ENCODE measurements at places on chromosomes 11 and 22. TPM values are rescaled to one million over a fixed set of nuclear protein-coding genes. Genes with fewer than 3 reads are reported as not detected.
A peak's percentile ranks its signal among the peaks of the same experiment; 100 is the strongest.

GRCh38 chr22:39128508-39128907 lies 24.0 kb downstream of the CBX7 start:
- DNase-seq = no peak

- no peak for DNase-seq
Observed at GRCh38 chr22:48923996-48924395, 903.7 kb downstream of the BRD1 start.

DNA sequence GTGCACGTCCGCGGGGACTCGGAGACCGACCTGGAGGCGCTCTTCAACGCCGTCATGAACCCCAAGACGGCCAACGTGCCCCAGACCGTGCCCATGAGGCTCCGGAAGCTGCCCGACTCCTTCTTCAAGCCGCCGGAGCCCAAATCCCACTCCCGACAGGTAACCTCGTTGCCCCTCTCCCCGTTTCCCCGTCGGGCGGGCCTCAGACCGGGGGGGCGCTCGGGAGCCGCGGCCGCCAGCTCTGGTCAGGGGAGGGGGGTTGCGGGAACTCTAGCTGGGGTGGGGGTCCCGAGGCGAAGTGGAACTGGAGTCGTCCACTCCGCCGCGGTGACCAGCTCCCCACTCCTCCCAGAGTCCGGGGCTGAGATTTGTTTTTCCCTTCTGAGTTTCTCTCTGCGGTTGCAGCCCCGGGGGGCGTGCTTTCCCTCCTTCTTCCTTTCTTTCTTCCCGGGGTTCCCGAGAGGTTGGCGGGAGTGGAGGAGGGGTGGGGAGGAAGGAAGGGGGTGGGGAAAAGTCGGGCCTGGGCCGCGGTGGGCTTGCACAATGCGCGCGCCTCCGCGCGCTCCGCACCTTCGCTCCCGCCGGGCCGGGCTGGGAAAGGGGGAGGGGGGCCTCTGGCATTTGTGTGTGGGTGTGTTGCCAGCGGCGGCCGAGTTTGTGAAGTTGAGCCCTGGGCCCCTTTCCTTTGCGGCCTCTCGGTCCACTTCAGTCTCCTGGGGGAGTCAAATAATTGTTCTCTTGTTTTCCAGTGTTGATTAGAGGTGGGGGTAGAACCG lies 952 bp downstream of the YAP1 start:
- DNase-seq = peak; percentile 66

GRCh38 chr11:67407688-67408163 lies 3.8 kb downstream of the TBC1D10C start:
- DNase-seq = no peak

DNA sequence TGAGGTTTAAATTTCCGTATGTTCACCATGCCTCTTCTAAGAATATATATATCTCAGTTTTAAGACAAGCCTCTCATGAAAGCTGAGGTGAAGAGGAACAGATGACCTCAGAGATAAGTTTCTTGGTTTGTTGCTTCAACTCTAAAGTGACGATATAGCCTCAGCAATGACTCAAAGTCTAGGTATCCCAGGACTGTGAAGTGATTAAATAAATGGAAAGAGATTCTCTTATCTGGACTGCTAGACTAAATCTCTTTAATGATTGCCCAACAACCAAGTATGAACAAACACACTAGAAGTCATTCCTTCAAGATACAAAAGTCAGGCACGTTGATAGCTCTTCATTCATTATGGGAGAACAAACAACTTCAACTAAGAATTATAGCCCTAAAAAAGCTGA lies 15.3 kb downstream of the CADM1 start:
- no peak for DNase-seq

DNA sequence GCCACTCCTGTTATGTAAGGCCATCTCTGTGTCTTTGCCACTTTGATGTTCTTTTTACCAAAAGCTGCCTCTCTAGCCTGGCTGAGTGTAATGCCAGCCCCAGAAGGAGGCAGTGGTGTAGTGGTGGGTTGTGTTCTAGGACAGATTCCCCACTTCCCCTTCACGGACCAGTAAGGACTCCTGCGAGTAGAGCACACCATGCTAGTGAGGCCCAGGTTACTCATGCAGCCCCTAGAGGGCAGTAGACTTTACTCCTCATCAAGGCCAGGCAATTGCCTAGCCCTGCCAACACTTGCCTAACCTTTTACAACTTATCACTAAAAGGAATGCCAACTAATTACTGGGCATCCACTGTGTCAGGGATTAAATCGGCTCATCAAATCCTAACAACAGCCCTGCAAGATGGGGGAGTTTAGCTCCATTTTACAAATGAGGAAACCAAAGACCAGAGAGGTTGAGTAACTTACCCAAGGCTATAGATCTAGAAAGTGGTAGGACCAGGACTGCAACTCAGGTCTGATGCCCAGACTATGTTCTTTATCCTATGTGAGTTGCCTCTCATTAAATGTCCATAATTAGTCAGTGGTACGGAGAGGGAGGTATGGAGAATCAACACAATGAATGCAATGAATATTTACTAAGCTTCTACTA lies 75.3 kb downstream of the APIP start:
- DNase-seq = peak; percentile 32

DNA sequence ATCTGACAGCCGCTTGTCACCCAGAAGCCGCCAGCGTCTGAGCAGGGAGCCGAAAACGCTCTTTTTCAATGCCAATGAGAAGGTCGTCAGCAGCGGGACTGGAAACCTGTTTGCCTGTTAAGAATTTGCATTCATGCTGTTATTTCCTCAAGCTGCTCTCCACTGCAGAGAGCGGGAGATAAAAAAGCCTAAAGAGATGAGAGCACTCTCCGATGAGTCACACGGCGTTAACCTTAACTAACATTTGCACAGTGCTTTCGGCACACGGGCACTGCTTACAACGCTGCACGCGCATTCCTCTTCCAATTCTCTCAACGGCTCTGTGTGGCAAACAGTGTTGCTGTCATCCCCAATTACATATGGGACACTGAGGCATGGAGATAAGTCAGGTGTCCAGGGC lies 40.0 kb upstream of the RTL6 start:
- no peak for DNase-seq

GRCh38 chr11:88383447-88383846 lies 45.9 kb upstream of the CTSC start:
- no peak for DNase-seq

DNA sequence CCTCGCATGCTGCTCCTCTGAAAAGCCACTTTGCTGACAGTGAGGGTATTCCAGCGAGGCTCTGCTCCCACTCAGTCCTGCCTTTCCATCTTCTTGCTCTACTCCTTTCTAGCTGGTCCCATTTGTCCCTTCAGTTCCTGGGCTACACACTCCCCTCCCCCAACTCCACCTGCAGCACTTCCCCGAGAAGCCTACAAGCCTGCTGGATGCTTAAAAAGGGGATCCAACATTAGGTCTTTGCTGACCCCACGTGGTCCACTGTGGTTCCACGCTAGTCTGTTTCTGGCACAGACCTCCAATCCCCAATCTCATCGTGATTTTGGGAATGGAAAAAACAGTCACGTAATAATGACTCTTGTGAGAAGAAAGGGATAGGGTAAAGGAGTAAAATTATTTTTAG lies 121.6 kb upstream of the SNX19 start:
- no peak for DNase-seq

DNA sequence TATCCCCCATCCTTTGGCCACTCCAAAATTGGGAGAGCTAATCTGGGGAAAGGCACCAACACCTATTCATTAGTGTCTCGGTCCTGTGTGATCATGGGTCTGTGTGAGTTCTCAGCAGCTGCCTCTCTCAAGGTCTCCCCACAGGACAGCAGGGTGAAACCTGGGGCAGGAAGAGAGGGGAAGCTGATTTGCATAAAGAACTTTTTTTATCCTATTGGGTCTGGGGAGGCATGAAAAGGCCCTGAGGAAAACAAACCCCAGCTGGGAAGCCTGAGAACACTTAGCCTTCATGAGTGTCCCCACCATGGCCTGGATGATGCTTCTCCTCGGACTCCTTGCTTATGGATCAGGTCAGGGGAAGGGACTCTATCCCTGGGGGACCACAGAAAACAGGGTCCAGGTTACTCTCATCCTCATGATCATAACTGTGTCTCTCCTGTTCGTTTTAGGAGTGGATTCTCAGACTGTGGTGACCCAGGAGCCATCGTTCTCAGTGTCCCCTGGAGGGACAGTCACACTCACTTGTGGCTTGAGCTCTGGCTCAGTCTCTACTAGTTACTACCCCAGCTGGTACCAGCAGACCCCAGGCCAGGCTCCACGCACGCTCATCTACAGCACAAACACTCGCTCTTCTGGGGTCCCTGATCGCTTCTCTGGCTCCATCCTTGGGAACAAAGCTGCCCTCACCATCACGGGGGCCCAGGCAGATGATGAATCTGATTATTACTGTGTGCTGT lies 116.0 kb upstream of the TOP3B start:
- DNase-seq = no peak

DNA sequence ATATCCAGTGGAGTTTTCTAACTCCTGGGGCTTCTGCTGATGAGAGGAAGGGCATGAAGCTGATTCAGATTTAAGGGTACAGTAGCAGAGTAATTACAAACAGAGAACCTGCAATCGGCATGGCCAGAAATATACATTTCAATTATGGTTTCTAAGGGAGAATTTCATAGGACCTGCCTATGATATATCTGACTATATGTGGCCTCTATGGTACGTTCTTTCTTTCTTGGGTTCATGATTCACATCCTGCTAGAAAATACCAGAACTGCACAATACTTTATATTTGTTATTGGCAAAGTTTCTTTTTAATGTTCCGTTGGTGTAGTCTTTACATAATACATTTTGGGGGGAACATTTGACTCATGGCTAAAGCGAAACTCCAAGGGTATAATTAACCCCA lies 63.1 kb upstream of the TTC12 start:
- no peak for DNase-seq

- DNase-seq = no peak
Observed at GRCh38 chr11:40129266-40129665, 1330.2 kb downstream of the LRRC4C start.

- no peak for DNase-seq
Observed at GRCh38 chr22:26941896-26942636, 284.7 kb downstream of the MIAT start.

DNA sequence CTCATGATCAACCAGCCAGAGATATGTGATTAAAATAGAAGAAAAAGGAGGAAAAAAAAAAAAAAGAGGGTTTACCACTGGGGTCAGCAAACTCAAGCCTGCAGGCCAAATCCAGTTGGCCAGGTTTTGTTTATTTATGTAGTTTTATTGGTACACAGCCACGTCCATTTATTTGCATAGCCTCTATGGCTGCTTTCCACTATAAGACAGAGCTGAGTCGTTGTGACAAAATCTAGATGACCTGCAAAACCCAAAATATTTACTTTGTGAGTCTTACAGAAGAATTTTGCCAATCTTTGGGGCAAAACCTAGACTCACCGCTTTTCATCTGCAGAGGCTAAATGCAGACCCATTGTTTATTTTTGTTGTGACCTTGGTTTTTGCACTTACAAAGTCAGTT lies 87.1 kb downstream of the TENM4 start:
- no peak for DNase-seq

- peak; percentile 51 for DNase-seq
Observed at GRCh38 chr11:15471048-15471894, 356.5 kb downstream of the INSC start.

- DNase-seq = no peak
Observed at GRCh38 chr11:88188251-88188931, 13.1 kb upstream of the RAB38 start.

DNA sequence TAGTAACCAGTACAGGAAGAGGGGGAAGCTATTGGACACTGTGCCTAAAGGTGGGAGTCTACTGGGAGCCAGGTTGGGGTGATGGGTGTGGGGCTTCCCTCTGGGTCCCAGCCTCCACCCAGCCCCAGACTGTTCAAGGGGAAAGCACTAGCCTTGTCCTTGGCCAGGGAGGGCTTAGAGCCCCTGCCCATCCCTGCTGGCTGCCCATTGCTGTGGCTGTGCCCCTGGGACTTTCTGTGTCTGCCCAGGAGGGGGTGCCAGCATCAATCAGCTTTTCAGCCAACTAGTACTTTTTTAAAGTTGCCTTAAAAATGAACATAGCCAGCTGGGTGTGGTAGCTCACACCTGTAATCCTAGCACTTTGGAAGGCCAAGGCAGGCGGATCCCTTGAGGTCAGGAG lies 19.9 kb downstream of the INCENP start:
- DNase-seq = peak; percentile 8

DNA sequence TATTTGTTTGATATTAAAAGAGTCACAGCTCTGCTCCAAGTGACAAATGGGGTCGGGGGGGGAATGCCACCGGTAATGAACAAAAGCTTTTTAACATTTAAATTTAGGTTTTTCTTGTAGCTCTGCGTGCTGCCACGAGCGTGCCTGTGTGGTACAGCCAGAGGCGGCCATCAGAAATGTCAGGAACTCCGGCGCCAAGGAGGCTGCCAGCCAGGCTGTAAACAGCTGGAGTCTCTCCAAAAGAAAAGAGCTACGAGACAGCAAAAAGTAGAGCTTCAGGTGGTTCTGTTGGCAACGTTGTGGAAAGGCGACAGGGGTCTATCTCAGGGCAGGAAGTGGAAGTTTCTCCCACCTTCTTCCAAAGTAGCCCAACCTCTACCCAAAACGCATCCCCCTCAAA lies 532.8 kb downstream of the OPCML start:
- DNase-seq = no peak

DNA sequence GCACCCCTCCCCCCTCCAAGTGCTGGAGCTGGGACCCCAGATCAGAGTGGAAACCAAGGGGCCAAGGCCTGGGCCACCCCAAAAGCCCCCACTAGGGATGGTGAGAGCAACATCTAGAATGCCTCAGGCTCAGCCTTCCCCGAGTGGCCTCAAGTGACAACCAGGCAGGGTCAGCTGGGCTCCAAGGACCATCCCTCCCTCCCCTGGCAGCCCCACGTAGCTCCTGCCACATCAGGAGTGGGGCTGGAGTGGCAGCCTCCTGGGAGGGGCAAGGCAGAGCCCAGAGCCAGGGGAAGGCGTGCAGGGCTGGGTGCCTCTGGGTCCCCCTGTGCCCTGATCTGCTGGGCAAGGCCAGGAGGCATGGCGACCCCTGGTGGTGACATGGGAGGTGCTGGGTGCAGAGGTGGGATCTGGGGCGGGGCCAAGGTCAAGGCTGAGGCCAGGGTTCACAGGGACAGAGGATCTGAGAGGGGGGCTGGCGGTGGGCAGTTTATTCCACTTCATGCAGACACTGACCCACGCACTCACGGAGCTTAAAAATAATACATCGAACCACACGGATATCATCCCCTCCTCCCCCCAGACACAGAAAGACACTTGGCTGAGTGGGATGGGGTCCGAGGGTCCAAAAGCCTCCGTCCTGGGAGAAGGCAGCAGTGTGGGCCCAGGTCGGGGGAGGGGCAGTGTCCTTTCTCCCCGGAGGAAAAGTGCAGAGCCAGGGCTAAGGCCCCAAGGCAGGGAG lies 15.8 kb upstream of the EHD1 start:
- DNase-seq = peak; percentile 99

GRCh38 chr11:100528872-100529416 lies 158.1 kb upstream of the ARHGAP42 start:
- DNase-seq = no peak

Gene OR4X2
- not detected for total RNA-seq

Gene SLC17A6
- total RNA-seq = not detected

Gene UPK2
- total RNA-seq = not detected

Gene KCNJ1
- total RNA-seq = not detected

Gene FBLN1
- total RNA-seq = 114 TPM

Gene UCP3
- total RNA-seq = 1.1 TPM

Gene UPB1
- total RNA-seq = 0.08 TPM

Gene TAGLN
- 64.6 TPM for total RNA-seq

Gene SEPTIN3
- 0.56 TPM for total RNA-seq
